ENCODE measurements at places on chromosomes 11 and 22.

- DNase-seq = no peak
These were observed 18.6 kb upstream of the LMO2 start for GRCh38 chr11:33910296-33910957.

DNA sequence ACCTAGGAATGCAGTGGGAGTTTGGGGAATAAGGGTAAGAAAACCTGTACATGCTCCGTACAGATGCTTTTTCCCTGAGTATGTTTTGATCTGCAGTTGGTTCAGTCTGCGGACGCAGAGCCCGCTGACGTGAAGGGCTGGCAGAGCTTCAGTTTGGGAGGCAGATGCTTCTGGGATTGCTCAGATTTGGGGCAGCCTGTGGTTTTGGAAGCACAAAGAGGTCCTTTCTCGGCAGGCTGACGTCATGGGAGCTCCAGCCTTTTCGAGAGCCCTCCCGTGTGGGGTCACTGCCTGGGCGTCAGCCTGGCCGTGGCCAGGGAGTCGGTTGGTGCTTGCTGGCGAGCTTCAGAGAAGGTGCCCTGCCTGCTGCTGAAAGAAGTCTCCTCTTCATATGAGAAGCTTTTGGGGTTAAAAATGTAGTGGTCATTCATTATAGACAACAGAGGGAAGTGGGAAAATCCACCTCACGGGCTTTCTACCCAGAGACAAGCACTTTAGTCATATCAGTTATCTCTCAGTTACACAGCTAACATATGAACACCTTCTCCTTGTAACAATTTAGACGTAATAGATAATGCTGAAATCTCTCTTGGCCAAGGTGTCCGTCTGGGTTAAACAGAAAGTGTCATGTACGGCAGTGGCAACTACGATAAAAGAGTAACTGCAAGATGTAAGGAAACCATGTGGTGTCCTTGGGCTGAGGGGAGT lies 26.8 kb downstream of the TPCN2 start:
- no peak for DNase-seq

DNA sequence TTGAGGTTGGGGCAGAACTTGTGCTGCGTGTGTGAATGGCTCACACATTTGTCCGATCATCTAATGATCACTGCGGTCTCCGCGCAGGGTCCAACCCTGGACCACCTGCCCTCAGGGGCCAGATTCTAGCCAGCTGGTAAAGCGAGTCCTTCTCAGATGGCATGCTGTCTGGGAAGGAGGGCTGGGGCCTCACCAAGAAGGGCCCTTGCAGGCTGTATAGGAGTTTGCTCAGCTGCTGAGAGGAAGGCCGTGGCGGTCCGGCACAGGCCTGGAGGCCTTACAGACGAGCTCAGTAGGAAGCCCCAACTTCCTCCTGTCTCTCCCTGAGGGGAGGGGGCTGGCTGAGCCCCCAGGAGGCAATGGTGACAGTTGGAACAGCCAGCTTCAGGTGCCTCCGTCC lies 13.7 kb downstream of the PHLDA2 start:
- no peak for DNase-seq

GRCh38 chr11:12408156-12408770 lies 30.9 kb downstream of the PARVA start:
- no peak for DNase-seq

DNA sequence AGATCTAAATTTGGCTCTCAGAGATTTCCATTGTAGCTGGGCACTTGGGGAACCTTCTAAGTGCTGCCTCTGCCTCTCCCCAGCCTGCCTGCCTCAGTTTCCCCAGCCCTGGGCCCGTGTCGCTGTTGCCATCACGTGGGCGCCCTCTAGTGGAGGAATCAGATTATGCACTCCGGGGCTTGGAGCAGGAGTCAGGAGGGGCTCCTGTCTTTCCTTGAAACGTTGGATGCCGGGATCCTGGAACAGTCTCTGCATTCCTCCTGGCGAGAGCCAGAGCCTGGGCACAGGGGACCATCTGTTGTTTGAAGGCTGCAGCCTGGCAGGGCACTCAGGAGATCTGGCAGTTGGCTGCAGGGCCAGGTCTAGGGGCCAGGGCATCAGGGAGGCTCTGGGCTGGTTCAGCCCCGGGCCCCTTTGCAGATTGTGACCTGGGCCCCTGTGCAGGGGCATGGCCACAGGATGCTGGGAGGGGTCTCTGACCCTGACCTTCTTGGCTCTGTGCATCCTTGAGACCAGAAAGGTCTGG lies 71.6 kb downstream of the LRP5 start:
- DNase-seq = peak; percentile 77

GRCh38 chr11:3230636-3231549 lies 1.3 kb downstream of the MRGPRE start:
- DNase-seq = no peak

DNA sequence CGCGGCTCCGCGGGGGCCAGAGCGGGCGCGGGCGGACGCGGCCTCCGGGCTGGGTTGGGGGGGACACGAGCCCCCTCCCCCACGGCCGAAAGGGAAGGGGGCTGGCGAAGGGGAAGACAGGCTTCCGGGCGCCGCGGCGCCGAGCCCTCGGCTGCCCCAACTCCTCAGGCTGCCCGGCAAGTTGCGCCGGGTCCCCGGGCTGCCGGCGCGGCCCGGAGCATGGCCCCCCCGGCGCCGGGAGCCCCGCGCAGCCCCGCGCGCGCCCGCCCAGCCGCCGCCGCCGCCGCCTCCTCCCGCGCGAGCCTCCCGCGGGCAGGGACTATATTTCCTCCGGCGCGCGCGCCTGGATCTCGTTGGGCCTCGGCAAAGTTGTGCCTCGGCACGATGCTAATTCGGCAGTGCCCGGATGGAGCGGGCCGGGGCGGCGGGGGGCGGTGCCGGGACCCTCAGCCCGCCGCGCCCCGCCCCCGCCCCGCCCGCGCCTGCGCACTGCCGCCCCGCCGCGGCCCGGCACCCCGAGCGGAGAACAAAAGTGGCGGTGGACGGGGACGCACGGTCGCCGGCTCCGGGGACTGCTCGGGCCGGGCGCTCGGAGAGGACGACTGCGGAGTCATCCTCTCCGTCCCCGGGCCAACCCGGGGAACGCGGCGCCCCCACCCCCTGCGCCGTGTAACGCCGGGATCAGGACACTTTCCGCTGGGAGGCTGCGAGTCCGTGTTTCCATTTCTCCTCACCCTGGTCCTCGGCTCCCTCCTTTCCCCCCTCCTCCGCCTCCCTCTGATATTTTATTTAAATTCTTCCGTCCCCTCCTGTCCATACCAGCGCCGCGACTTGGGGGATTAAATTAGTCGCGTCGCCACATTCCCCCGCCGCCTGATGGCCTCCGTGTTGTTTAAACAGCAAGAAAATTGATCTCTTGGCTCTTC lies at the start of gene PHF21B:
Gene PHF21B (minus strand): TSS at position 400 of the 926 bp plus-strand sequence. CDS start 456 bp downstream, outside the sequence.
- DNase-seq = no peak

DNA sequence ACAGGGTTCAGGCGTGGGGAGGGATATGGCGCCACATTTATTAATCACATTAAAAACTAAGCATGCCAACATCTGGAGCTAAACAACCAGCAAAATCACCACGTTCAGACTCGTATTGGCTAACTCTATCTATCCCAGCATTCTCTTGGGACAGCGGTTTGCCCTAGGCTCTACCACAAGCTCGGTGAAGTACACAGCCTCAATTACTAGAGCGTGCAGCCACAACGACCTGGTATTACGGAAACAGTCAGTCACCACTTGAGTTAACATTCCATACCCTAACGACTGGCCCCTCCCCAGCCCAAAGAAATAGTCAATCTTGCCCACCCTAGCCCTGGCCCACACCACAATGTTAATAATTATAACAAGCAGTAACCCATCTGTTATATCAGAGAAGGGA lies 32.1 kb downstream of the APOL5 start:
- DNase-seq = no peak

DNA sequence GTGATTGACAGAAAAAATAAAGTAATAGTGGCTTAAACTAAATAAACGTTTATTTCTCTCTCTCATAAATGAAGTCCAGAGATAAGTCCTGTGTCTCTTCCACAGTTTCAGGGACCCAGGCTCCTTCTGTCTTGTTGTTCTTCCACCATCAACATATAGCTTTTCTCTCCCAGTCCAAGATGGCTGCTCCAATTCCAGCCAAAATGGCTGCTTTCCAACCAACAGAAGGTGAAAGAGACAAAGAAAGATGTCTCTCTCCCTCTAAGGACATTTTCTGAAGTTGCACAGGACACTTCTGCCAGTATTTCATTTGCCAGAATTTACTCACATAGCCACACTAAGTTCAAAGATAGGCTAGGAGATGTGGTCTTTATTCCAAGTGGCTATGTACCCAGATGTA lies 9.4 kb upstream of the PLEKHB1 start:
- DNase-seq = no peak

GRCh38 chr11:115185507-115185906 lies 318.7 kb downstream of the CADM1 start:
- no peak for DNase-seq

- DNase-seq = no peak
These were observed 129.5 kb upstream of the OPCML start for GRCh38 chr11:133661846-133662245.

GRCh38 chr11:14454861-14455632 lies 44.6 kb downstream of the COPB1 start:
- DNase-seq = peak; percentile 54

DNA sequence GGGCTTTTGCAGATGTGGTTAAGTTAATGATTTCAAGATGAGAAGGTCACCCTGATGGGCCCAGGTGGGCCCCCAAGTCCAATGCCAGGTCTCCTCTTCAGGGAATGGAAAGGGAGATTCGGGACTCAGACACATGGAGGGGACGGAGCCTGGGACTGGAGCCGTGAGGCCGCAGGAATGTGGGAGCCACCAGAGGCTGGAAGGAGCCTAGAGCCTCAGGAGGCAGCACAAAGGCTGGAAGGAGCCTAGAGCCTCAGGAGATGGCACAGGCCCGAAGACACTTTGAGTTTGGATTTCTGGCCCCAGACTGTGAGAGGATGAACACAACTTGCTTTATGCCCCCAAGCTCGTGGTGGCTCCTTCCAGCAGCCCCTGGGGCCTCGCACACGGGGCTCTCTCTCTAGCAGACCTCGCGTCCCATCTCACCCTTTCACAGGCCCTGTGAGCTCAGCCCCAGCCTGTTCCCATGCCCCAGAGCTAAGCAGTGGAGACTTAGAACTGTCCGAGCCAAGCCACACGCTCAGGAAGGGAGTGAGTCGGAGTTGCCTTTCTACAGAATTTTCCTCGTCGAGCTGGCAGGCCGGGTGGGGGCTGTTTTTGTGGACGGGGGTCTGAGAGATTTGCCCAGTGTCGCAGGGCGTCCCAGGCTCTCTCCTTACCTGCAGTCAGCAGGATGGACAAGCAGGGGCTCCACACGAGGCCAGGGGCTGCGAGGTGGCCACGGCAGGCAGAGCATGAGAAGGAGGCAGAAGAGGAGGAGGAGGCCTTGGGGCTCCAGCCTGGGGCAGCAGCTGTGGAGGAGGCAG lies 937.6 kb downstream of the BRD1 start:
- DNase-seq = no peak

DNA sequence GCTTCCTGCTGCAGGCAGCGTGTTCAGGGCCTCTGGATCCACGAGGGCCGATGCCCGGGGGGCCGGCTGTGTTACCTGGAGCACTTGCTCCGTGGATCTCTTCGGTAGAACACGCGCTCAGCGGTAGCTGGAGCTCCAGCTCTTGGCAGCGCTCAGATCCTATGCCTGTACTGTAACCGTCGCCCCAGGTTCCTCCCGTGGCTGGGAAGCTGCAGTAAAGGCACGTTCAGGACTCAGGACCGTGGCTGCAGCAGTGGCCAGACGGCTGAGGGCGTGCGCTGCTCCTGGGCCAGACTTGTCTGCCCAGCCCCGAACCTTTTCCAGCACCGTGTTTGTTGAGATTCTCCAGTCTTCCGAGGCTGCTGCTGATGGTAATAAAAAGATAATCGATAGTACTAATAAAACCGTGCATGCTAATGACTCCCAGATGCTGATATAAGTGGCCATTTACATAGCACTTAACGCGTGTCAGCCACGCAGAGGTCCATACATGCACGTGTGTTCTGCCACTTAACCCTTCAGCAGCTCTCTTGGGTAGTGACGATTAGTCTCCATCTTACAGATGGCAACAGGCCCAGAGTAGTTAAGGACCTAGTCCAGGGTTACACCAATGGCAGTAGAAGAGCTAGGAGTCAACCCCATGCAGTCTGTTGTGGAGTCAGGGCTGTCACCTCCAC lies 1.4 kb downstream of the MOV10L1 start:
- DNase-seq = no peak

DNA sequence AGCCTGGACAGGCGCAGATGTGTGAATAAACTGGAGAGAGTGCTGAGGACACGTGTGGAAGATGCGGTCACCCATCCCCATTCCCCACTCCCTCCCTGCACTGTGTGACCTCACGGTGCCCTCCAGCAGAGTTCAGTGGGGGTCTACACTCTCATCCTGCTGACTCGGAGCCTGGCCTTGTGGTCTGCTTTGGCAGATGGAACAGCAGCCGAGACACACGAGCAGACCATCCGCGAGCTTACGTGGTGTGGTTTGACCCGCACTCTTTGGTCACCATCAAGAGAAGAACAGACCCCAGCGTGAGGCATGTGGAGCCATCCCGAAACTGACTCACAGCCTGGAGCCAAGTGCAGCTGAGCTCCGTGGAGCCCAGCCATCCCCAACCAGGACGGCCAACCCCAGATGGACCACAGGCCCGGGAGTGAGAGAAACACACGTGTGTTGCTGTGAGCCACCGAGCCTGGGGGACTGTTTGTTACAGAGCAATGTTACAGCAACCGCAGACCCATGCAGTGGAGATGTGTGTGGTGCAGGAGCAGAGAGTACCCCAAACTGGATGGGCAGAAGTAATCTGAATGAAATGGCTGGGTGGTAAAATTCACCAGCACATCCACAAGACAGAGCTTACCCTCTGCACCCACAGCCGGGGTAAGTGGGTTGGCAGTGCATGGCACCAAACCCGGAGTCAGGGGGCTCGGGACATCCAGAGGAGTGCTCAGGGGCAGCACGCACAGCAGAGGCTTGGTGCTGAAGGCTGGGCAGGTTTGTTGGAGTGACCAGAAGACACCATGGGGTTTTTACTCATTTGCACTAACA lies 90.7 kb downstream of the RTL6 start:
- DNase-seq = no peak

DNA sequence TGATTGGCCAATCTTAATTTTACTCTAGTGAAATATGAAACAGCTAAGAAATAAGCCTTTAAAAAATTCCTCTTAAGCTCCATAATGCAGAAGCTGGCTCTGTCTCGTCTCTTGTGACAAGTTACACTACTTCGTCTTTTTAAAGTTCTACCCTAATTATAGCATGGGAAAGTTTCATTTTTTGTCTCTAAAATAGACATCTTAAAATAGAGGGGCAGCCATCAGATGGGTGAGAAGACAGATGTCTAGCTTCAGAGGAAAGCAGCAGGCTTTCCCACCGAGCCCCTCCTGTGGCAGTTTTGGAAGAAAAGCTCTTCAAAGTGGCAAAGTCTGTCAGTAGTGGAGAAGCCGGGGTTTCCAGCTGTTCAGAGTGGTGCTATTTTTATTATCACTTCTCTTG lies 39.5 kb downstream of the XRRA1 start:
- no peak for DNase-seq

GRCh38 chr11:36500315-36500721 lies 9.8 kb downstream of the TRAF6 start:
- no peak for DNase-seq

- no peak for DNase-seq
These were observed 51.7 kb downstream of the PPP2R1B start for GRCh38 chr11:111714522-111714921.
